ENCODE measurements at places on chromosomes 2 and 18. TPM values are rescaled to one million over a fixed set of nuclear protein-coding genes. Genes with fewer than 3 reads are reported as not detected.

Gene KCNS3
- not detected for total RNA-seq

Gene CYP27A1
- 4.7 TPM for total RNA-seq

Gene CDH19
- total RNA-seq, result not detected

DNA sequence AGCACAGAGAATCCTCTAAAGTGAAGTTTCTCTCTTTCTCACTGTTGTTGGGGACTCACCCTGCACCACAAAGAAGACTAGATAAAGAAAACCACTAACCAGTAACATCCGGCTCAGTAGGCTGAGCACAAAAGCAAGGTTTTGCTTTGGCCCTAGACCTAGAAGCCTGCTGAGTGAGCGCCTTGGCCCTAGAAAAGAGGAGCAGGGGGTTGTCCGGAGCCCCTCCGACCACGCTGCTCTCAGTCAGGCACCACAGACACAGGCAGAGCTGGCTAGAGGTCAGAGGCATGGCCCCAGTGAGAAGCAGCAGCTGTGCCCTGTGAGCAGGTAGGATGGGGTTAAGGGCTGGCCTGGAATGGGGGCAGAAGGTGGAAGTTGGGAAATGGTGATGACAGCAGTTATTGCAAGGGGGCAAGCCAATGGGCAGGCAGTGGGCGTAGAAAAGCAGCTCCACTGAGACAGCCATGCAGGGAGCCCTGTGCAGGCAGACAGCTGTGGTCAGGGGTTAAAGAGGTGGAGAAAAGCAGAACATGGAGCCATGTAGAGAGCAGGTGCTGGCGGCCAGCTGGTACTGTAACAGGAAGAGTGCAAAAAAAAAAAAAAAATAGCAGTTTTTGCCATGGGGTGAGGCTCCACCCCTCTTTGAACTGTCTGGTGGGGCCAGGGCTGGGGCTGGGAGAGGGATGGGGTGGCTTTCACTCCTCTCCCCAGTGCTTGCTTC lies 36.9 kb upstream of the SLC14A1 start:
- peaks cover under 1% of the 10 kb centered on the region for H3K27me3 ChIP-seq
- peaks cover 3% of the 10 kb centered on the region for H3K36me3 ChIP-seq
- H3K27ac ChIP-seq, result peak overlapping the region; percentile 99
- H3K4me3 ChIP-seq, result peak overlapping the region; percentile 94
- peaks cover 61% of the 10 kb centered on the region for H3K4me1 ChIP-seq

GRCh38 chr2:105416156-105416555 lies 17.3 kb upstream of the FHL2 start:
- no peaks in the 10 kb centered on the region for H3K36me3 ChIP-seq
- peaks cover 32% of the 10 kb centered on the region for H3K27me3 ChIP-seq
- DNase-seq, result no peak
- no peak overlapping the region for H3K4me3 ChIP-seq
- peaks cover 2% of the 10 kb centered on the region for H3K4me1 ChIP-seq

DNA sequence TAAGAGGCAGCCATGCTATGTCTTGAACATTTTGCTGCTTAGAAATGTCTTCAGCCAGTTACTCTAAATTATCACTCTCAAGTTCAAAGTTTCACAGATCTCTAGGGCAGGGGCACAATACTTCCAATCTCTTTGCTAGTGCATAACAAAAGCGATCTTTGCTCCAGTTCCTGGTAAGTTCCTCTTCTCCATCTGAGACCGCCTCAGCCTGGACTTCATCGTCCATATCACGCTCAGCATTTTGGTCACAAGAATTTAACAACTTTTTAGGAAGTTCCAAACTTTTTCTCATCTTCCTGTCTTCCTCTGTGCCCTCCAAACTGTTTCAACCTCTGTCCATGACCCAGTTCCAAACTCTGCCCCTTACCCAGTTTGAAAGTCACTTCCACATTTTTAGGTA lies 8.8 kb upstream of the SLC35F5 start:
- no peaks in the 10 kb centered on the region for H3K4me1 ChIP-seq
- no peak overlapping the region for H3K27ac ChIP-seq
- peaks cover 2% of the 10 kb centered on the region for H3K27me3 ChIP-seq
- H3K36me3 ChIP-seq, result no peaks in the 10 kb centered on the region
- H3K4me3 ChIP-seq, result no peak overlapping the region
- no peak for DNase-seq

- no peak for DNase-seq
- peaks cover 52% of the 10 kb centered on the region for H3K4me1 ChIP-seq
- H3K27ac ChIP-seq, result no peak overlapping the region
- peaks cover 16% of the 10 kb centered on the region for H3K36me3 ChIP-seq
- no peak overlapping the region for H3K4me3 ChIP-seq
Observed at GRCh38 chr18:24051031-24051947, 36.7 kb downstream of the TTC39C start.

Measured in activated naive CD8-positive, alpha-beta T cell treated with anti-CD3 and anti-CD28 coated beads, Interleukin-2, amount 10 ng/mL, durations not matched to agents 7 days and 5 days (primary cell).